Nucleus accumbens (tissue), 56 donors: ENCODE measurements at places on chromosomes 7 and 10.

DNA sequence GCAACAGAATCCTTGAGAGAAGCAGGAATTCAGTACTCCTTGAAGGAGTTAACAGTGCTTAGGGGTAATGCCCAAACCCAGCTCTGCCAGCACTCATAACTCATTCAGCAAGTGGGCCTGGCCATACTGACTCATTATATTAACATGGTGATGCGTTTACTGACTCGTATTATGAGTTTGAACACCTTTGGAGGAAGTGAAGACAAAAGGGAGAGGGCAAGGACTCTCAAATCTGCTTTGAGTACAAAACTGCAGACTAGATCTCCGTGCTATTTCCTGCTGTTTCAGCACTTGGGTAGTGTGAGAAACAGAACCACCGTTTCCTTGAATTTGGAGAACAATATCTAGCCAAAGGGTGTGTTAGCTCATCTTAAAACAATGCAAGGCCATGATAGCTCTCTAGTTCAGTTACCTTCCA, 30.8 kb downstream of the SLC16A9 start:
- no peak for DNase-seq

GRCh38 chr10:9766762-9767161, 1250.9 kb upstream of the CELF2 start:
- DNase-seq, result no peak

- DNase-seq, result no peak
These were observed 150.1 kb upstream of the KLF6 start for GRCh38 chr10:3935141-3935540.

- DNase-seq, result no peak
These were observed 204.6 kb downstream of the HDAC9 start for GRCh38 chr7:18700147-18700546.

- no peak for DNase-seq
These were observed 952 bp downstream of the DNMBP start for GRCh38 chr10:100008708-100009282.

DNA sequence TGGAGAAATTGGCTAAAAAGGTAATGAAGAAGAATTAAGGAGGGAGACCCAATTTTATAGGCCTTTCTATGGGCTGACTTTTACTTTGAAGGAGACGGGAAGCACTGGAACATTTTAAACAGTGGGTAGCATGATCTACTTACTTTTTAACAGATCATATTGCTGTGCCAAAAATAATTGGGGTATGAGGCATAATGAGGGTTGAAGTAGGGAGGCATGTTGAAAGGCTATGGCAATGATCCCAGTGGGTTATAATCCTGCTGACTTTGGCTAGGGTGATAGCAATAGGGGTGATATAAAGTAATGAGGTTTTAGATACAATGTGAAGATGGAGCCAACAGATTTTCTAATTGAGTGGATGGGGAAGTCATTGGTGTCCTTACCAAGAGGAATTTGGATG, 73.2 kb downstream of the GPR37 start:
- DNase-seq, result no peak

GRCh38 chr7:123748171-123748733, 551 bp downstream of the WASL start:
- no peak for DNase-seq

DNA sequence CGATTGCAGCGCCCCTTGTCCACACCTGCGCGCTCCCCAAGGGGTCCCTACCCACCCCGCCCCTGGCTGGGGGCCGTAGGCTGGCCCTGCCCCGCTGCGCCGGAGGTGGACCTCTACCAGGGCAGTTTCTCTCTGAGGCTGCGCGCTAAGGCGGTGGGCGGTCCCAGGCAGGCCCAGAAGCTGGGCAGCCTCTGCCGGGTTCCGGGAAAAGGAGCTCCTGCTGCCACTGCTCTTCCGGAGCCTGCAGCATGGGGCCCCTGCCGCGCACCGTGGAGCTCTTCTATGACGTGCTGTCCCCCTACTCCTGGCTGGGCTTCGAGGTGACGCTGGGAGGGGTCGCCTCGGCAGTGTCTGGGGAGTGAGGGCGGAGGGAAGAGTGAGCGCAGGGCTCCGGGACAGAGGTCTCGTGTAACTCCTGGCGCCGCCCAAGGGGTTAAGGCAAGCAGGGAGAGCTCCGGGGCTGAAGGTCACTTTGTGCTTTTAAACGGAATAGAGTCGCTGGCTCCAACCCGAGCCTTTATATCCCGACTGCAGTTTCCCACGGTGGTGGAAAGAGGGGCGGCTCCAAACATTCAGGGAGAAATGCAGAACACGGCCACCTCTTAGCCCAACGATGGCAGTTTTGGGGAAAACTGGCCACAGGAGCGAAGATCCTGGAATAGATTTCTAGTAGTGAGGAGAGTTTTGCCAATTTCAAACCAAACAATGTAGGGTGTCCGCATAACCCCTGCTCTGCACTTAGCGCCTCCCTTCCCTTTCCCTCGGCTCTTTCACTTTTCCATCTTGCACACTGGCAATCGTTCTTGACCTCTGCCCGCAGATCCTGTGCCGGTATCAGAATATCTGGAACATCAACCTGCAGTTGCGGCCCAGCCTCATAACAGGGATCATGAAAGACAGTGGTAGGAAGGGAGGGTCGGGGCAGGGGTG, at the start of gene GSTK1:
GSTK1 (plus strand) TSS at position 176 of the 930 bp plus-strand sequence; CDS start at position 249, 73 bp downstream.
- peak; percentile 75 for DNase-seq

DNA sequence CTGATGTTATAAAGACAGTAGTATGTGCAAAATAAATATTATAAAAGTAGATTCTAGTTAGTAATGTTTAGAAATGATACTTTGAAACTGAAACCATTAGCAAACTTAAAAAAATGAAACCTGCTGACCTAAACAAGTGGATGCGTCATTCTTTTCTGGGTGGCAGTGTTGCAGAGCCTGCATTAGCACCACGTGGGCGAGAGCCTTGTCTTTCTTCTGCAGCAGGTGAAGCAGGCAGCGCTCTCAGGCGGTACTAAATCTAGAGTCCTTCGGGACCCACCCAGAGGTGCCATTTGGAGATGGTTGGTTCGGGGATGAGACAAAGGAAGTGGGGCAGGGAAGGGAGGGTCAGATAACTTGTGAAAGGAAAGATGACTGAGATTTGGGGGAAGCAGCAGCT, 759.1 kb upstream of the IGFBP3 start:
- DNase-seq, result no peak

DNA sequence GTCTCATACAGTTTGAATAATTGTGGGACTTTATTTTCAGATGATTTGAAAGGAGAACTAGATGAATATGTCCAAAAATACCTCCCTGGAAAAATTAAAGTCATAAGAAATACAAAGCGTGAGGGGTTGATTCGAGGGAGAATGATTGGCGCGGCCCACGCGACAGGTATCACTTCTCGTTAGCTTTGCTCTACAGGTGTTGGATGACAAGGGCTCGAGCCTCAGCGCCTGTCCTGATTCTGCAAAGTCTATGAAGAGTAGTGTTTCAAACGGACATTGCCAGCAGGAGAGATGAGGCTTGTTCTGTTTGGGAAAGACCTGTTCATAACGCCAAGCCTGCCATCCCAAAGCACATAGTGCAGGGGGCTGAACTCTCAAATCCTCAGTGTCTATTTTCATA, 79.7 kb downstream of the GALNT11 start:
- DNase-seq, result no peak

DNA sequence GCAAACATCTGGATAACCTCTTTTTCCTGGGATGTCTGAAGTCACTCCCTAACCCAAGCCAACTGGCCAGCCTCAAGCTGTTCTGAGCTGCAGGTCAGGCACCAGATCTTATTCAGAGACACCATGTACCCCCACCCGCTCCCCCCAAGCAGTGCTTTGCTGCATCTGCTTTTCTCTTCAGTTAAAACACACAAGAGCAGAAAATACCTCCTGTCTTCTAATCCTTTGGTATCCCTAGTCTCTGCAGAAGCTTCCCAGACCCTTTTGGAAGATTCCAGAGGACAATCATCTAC, 3.0 kb downstream of the ZNF488 start:
- DNase-seq, result no peak

DNA sequence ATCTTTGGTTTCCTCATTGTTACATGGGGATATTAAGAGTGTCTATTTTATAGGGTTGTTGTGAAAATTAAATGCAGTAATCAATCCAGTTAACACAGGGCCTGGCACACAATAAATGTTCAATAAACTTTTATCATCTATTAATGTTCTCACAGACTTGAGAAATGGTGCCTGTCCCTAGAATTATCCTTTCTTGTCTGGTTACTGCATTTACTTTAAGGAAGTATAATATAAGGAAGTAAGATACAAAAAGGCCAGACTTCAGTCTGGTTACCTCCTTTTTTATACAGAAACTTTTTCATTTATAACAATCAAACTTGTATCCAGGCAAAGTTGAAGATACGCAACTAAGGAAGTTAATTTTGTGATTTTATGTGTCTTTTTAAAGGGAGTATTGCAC, 117.0 kb downstream of the LHFPL3 start:
- DNase-seq, result no peak

- DNase-seq, result no peak
These were observed 33.6 kb upstream of the NPFFR1 start for GRCh38 chr10:70317272-70317942.

DNA sequence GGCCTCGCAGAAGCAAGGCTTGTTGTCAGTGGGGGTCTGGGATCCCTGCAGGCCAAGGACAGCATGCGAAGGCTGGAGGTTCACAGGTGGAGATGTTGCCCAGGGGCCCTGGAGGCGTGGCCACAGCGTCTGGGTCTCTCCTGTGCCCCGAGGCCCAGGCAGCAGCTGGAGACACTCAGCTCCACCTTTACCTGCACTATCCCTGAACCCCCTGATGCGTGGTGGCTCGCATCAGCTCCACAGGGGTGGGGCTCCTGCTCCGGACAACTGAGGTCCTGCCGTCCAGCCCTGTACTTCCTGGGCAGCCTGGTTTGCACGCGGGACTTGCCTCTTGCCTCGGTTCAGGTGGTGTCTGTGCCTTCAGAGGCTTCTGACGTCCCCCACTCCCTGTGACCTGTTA, 54.6 kb upstream of the ZNF32 start:
- DNase-seq, result no peak
